Activated T-helper 17 cell treated with anti-CD3 and anti-CD28 coated beads, Interleukin-2, amount 50 U/mL, for 72 hours (primary cell): ENCODE measurements at places on chromosomes 5 and 9. TPM values are rescaled to one million over a fixed set of nuclear protein-coding genes. Genes with fewer than 3 reads are reported as not detected.

BARHL1 gene
- total RNA-seq = not detected

PHF24 gene
- not detected for total RNA-seq

RECK gene
- total RNA-seq = 5.4 TPM

OBP2B gene
- total RNA-seq = not detected

SLCO6A1 gene
- not detected for total RNA-seq

MPDZ gene
- total RNA-seq = not detected

CYSRT1 gene
- 0.32 TPM for total RNA-seq

FGF18 gene
- 0.21 TPM for total RNA-seq

MORN5 gene
- not detected for total RNA-seq

TMEFF1 gene
- not detected for total RNA-seq

PTGR1 gene
- total RNA-seq = 0.61 TPM

SNCAIP gene
- total RNA-seq = not detected

LRRC14B gene
- total RNA-seq = not detected

ESM1 gene
- total RNA-seq = not detected

SIT1 gene
- total RNA-seq = 135 TPM

SLC25A48 gene
- not detected for total RNA-seq

PCDHAC1 gene
- not detected for total RNA-seq

ZNF608 gene
- total RNA-seq = not detected

PRSS3 gene
- not detected for total RNA-seq

FUBP3 gene
- 47.6 TPM for total RNA-seq

ZNF883 gene
- 0.71 TPM for total RNA-seq

KCNV2 gene
- total RNA-seq = not detected

HTR4 gene
- total RNA-seq = not detected

CDKN2B-AS1 gene
- total RNA-seq = 0.93 TPM

PCDHGA10 gene
- total RNA-seq = 0.08 TPM

HACD4 gene
- total RNA-seq = 4.1 TPM

SLC25A2 gene
- total RNA-seq = 0.42 TPM

LCN6 gene
- total RNA-seq = not detected

BHMT2 gene
- not detected for total RNA-seq

GRPEL2 gene
- 28.1 TPM for total RNA-seq

PCAT7 gene
- total RNA-seq = not detected

MRPL22 gene
- 92.0 TPM for total RNA-seq

ORM2 gene
- total RNA-seq = not detected

PCDH1 gene
- 0.64 TPM for total RNA-seq

FGD3 gene
- total RNA-seq = 70.6 TPM

SHISAL2B gene
- total RNA-seq = not detected

IRF1 gene
- total RNA-seq = 125 TPM

CCNJL gene
- total RNA-seq = not detected

FBP1 gene
- 0.85 TPM for total RNA-seq

CNTLN gene
- 2.1 TPM for total RNA-seq

STOM gene
- 69.4 TPM for total RNA-seq

UGT3A2 gene
- total RNA-seq = 0.28 TPM

IRX2 gene
- not detected for total RNA-seq
